ENCODE measurements at places on chromosomes 2 and 18. TPM values are rescaled to one million over a fixed set of nuclear protein-coding genes. Genes with fewer than 3 reads are reported as not detected.

Gene BCL11A
- total RNA-seq: not detected

Gene ANKRD62
- total RNA-seq: not detected

Gene LGALSL
- total RNA-seq: 2.5 TPM

Gene TCF23
- not detected for total RNA-seq

Gene EFHD1
- total RNA-seq: 0.13 TPM

Gene ZSWIM2
- total RNA-seq: not detected

Gene WDR43
- total RNA-seq: 190 TPM

Gene MC5R
- not detected for total RNA-seq

DNA sequence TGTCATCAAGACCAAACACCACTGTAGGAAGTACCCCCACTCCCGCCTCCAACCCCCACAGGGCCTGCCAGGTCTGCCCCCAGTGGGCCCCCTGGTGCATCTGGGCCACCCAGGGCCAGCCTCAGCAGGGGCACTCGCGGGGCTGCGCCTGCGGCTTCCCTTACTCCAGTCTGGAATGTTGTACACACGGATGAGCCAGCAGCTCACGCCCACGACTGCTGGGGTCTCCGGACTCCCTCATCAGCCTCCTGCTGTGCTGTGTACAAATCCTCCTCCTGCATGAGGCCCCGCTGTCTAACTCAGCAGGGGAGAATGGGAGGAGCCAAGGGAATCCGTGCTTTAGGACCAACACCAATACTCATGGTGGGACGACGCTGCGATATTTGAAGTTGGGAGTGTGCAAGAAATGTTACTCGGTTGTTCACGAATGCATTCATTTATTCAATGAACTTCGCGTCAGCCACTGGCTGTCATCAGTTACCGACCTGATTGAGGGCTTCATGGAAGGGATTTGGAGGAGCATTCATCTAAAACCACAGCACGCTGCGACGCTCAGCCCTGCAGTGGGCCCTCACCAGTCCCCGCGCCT, 654 bp upstream of the ASB1 start:
- H3K27ac ChIP-seq: peak overlapping the region; percentile 91
- peaks cover 28% of the 10 kb centered on the region for H3K4me1 ChIP-seq
- no peak for DNase-seq
- H3K36me3 ChIP-seq: peaks cover 17% of the 10 kb centered on the region
- H3K27me3 ChIP-seq: no peaks in the 10 kb centered on the region

DNA sequence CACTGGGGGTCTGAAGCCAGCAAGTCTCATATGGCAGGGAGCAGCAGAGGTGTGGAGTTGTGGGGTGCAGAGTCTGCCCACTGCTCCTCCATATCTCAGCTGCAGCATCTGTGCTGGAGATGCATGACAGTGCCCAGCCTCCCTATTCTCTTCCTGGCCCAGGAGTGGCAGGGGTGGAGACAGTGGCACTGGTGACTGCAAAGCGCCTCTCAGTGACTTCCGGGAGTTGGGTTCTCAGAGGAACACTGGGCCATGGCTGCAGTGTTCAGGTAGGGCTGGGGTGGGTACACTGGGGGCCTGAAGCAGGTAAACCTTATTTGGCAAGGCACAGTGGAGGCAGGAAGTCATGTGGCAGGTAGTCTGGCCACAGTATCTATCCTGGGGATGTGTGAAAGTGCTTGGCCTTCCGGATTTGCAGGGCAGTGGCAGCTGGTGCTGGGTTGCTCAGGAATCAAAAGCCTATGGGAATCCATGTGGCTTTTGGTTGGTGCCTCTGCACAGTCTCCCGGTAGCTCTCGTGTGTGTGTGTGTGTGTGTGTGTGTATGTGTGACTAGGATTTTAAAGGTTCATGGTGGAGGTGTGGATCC, 60.3 kb upstream of the THUMPD2 start:
- H3K36me3 ChIP-seq: no peaks in the 10 kb centered on the region
- no peak for DNase-seq
- H3K4me3 ChIP-seq: no peak overlapping the region
- H3K27me3 ChIP-seq: peaks cover 4% of the 10 kb centered on the region
- H3K27ac ChIP-seq: no peak overlapping the region

- H3K36me3 ChIP-seq: no peaks in the 10 kb centered on the region
- H3K27ac ChIP-seq: no peak overlapping the region
- H3K27me3 ChIP-seq: no peaks in the 10 kb centered on the region
- H3K4me3 ChIP-seq: no peak overlapping the region
Observed at GRCh38 chr18:25813110-25813509, 277.3 kb downstream of the SS18 start.

DNA sequence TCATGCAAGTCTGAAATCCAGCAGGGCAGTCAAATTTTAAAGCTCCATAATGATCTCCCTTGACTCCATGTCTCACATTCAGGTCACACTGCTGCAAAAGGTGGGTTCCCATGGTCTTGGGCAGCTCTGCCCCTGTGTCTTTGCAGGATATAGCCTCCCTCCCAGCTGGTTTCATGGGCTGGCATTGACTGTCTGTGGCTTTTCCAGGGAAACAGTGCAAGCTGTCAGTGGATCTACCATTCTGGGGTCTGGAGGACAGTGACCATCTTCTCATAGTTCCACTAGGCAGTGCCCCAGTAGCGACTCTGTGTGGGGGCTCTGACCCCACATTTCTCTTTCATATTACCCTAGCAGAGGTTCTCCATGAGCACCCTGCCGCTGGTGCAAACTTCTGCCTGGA, 220.6 kb upstream of the COPS8 start:
- no peaks in the 10 kb centered on the region for H3K4me1 ChIP-seq
- no peaks in the 10 kb centered on the region for H3K36me3 ChIP-seq
- DNase-seq: no peak
- no peak overlapping the region for H3K27ac ChIP-seq
- H3K27me3 ChIP-seq: peaks cover 4% of the 10 kb centered on the region
